ENCODE measurements at places on chromosomes 2 and 18. TPM values are rescaled to one million over a fixed set of nuclear protein-coding genes. Genes with fewer than 3 reads are reported as not detected.

The ITPRIPL1 gene
- total RNA-seq: 11.7 TPM

GRCh38 chr2:73290049-73290839 lies 3.1 kb downstream of the EGR4 start:
- peaks cover 45% of the 10 kb centered on the region for H3K27me3 ChIP-seq
- no peak overlapping the region for H3K27ac ChIP-seq
- DNase-seq: peak; percentile 61
- no peaks in the 10 kb centered on the region for H3K36me3 ChIP-seq

DNA sequence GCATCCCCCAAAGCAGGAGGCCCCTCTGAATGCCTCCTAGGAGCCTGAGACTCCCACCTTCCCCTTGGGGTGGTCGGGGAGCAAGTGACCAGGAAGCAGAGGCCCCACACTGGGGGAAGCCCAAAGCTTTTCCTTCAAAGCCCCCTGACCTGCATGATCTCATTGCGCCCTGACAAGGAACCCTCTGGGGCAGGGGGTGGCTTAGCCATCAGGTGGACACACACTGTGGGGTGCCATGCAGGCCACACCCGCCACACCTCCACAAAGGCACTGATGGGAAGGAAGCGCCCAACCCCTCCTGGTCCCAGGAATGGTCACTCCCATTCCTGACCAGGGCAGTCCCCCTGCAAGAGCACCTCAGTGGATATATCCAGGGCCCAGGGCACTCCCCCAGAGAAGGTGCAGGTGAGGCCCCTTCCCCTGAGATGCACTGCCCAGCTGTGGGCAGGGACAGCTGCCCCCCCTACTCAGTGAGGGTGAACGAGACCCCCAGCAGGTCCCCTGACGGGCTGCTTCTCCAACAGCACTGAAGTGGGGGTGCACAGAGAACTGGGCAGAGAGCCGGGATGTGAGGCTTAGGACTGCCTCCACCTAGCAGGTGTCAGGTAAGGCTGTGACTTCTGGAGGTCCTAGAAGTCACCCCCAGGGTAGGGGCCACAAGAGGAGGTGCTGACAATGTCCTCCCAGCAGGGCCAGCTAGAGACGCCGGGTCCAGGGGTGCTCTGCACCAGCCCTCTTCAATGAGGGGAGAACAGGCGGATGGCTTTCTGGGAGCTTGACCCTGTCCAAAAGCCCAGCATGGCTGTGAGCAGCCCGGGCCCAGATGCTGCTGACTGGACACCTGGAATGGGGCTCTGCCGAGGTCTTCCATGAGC lies 31.5 kb downstream of the HS6ST1 start:
- peaks cover 30% of the 10 kb centered on the region for H3K36me3 ChIP-seq
- H3K4me1 ChIP-seq: no peaks in the 10 kb centered on the region
- no peak overlapping the region for H3K27ac ChIP-seq

GRCh38 chr2:6068429-6068828 lies 376.2 kb downstream of the SOX11 start:
- H3K27me3 ChIP-seq: no peaks in the 10 kb centered on the region
- H3K4me3 ChIP-seq: no peak overlapping the region
- DNase-seq: no peak
- no peak overlapping the region for H3K27ac ChIP-seq

- peaks cover 11% of the 10 kb centered on the region for H3K27me3 ChIP-seq
- H3K4me3 ChIP-seq: no peak overlapping the region
- H3K27ac ChIP-seq: no peak overlapping the region
- H3K36me3 ChIP-seq: no peaks in the 10 kb centered on the region
- DNase-seq: no peak
Measured at GRCh38 chr2:100053087-100053885, 89.1 kb downstream of the AFF3 start.

All from HepG2 (cell line).